Endothelial cell (in vitro differentiated cells): ENCODE measurements at places on chromosomes 6 and 20.

DNA sequence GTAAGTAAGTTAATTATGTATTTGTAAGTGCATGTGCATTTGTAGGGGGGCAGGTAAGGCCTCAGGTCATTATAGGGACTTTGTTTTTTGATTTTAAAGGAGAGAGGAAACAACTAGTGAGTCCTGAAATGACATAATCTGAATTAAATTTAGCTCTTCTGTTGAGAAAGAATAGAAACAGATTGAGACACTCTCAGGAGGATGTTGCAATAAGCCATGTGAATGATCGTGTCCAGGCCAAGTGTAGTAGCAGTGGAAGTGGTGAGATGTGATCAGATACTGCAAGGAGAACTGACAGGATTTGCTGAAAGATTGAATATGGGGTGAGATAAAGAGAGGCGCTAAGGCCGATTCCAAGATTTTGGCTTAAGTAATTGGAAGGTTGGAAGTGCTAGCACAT lies 2.6 kb upstream of the CENPW start:
- DNase-seq = no peak

DNA sequence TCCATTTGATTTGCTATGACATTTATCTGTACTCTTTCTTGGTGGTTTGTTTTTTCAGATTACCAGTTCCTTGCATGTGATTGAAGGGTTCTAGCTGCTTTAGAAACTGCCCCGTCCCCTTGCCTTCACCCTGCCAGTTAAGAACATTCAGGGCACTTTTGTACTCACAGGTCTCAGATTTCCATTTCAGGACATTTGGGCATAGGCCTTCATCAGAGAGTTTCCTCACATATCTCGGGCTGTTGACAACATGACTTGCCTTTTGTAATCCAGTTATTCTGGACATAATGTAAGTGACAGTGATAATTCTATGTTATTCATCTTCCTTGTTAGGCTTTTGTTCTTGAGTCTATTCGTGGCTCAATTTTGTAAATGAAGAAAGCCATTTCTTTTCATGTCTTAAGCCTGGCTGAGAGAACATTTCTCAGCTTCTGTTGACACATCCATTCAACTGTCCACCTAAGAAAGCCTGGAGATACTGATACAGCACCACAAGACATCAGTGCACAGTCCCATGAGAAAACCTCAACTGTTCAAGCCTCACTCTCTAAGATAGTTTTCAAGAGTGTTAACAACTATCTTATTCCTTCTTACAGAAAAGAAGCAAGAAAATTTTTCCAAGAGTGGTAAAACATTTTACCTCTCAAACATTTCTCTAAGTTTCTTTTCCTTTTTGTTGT lies 209.3 kb upstream of the SGK1 start:
- DNase-seq = no peak

DNA sequence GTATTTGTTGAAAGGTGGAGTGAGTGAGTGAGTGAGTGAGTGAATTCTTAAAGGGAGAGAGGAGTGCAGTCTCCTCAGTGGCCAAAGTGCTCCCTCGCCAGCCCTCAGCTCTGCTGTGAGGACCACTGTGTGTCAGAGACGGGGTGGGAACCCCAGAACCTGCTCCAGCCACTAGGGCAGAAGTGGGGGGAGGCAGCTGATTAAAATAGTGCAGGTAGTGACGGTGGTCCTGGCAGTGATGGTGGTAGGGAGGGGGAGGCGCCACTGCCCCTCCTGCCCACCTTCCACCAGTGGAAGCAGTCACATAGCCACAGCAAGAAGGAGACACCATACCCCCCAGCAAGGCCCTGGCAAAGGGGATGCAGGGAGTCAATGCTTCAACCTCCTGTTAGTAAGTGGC lies 133.5 kb downstream of the PHACTR3 start:
- no peak for DNase-seq

GRCh38 chr6:14674458-14674857 lies 556.9 kb downstream of the CD83 start:
- DNase-seq = no peak

- DNase-seq = no peak
Observed at GRCh38 chr20:15550116-15550870, 1023.0 kb downstream of the KIF16B start.

- DNase-seq = peak; percentile 16
Observed at GRCh38 chr20:52493171-52493721, 301.7 kb upstream of the ZFP64 start.

DNA sequence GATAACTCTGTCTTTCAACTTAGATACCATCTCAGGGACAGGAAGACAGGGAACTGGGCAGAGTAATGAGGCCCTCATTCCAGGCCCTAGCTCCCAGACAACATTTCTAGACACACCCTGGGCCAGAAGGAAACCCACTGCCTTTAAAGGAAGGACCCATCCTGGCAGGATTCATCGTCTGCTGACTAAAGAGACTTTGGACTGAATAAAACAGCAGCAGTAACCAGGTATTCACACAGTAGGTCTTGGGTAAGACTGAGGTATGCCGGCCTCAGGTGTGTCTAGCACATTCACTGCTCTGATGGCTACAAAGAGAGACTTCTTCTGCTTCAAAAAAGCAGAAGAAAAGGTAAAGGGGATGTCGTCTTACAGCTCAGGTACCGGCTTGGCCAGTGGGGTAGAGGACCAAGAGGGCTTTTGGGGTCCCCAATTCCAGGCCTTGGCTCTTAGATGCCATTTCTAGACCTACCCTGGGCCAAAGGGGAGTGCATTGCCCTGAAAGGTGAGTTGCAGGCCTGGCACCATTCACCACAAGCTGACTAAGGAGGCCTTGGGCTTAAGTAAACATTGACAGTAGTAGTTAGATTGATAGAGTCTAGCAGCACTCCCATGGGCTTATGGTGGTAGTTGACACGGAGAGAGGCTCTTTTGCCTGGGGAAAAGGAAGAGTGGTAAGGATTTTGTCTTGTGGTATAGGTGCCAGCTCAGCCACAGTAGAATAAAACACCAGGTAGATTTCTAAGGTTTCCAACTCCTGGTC lies 13.4 kb downstream of the SNX14 start:
- DNase-seq = no peak

DNA sequence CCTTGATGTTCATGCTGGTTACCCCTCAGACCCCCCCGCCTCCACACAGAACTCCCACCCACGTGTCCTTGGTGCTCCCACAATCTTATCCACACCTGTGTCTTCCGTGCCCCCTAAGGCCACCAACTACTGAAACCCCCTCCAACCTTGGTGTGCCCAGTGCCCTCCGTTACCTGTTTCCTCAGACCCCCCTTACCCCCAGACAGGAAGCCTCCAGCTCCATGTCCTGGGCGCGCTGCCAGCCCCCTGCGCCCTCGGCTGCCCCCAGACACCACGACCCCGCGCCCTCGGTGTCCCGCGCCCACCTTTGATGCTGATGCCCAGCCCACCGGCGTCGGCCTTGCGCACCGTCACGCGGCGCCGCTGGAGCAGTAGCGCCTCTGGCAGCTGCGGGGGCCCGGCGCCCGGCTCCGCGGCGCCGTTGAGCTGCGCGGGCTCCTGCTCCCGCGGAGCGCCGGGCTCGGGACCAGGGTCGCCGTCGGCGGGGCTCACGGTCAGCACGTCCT lies 504 bp downstream of the SNTA1 start:
- peak; percentile 27 for DNase-seq

DNA sequence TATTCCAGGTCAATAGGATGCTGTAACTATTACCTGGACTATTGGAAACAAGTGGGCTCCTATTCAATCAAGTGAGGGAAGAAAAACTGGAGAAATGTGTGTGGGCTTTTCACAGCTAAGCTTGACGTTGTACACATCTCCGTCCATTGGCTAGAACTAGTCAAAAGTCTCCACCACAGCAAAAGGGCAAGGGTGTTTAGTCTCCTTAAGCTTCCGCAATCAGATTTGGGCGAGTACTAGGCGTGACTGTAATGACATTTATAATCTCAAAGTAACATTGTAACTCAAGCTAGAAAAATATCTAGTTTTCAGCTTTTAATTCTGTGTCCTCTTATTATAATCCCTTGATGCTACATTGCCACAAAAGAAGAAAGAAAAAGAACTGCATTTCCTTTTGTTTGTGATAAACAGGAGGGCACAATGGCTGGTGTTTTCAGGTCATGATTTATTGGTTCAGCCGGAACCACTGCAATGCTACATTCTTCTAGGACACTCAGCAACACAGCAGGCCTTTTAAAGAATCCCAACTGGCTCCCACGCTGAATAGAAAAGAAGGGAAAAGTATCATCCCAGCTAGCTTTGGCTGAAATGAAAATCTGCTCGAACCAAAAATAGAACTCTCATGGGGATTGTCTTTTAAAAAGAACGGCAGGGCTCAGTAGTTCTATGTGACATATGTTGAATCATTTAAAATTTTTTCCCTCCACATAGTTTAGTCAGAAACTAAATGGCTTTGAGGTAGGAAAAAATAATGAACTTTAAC lies 387.7 kb downstream of the BTBD3 start:
- no peak for DNase-seq

- peak; percentile 34 for DNase-seq
Observed at GRCh38 chr6:159074120-159074684, 29.4 kb upstream of the TAGAP start.

DNA sequence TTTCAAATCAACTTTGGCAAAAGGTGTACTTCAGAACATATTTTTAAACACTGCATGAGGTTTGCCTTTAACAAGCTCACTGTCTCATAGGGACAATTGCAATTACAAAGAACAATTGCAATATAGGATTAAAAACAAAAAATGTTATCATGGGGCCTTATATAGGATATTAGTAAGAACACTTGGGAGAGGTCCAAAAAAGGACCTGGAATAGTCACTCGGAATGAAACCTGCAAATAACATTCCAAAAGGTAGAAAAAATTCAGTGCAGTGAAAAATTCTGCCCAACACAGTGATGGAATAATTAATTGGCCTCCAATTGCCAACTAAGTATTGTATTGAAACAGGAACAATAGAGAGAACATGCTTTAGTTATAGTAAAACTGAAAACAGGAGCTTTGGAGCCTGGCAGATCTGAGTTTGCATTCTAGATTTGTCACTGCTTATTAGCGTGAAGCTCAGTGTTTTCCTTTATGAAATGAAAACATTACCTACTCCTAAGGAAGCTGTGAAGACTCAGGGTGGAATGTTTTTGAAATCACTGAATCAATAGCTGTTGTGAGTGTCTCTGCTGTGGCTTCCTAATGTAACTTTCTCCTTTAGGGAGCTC lies 172.6 kb upstream of the BMP5 start:
- DNase-seq = no peak

DNA sequence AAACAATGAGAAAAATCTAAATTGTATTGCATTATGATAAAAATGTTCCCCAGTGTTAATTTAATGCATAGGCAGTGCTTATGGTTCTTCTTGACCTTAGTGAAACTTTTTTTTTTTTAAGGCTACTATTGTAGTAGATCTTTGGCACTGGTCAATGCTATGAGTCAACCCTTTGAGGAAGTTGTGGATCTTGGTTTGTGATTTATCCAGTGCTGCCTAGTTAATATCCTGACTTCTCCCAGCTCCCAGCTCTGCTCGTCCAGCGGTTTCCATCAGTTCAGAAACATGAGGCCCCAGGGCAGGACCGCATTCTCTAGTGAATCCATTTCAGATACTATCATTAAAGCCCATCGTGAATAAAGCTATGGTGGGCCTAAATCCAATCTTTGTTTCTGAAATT lies 364.5 kb upstream of the JARID2 start:
- no peak for DNase-seq

- no peak for DNase-seq
Observed at GRCh38 chr6:138654715-138655634, 118.6 kb upstream of the CCDC28A start.
